ENCODE measurements at places on chromosomes 6 and 20.

DNA sequence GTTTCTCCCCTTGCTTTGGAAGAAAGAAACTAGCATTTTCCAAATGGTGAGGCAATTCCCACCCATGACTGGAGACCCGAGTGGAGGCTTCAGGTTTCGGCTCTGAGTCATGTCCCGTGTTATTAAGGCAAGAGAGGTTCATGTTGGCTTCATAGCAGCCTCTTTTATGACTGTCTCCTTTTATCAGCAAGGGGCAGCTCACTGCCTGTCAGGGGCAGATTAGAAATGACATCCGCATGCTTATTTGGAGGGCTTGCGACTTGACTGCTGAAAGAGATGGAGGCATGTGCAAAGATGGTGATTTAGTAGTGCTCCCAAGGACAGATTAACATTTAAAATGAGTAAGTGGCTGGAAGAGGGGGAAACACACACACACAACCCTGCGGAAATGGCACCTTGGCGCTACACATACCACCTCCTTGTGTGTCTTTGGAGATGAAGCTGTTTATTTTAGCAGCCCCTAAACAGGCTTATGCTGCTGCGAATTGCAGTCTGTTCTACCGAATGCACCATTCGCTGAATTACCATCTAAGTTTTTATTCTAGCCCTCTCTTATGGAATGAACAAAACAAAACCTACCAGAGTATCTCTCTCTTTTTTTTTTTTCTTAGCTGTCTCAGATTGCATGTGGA lies 52.1 kb upstream of the VSTM2L start:
- DNase-seq, result no peak

- no peak for DNase-seq
Observed at GRCh38 chr6:34570066-34570833, 14.1 kb upstream of the SPDEF start.

DNA sequence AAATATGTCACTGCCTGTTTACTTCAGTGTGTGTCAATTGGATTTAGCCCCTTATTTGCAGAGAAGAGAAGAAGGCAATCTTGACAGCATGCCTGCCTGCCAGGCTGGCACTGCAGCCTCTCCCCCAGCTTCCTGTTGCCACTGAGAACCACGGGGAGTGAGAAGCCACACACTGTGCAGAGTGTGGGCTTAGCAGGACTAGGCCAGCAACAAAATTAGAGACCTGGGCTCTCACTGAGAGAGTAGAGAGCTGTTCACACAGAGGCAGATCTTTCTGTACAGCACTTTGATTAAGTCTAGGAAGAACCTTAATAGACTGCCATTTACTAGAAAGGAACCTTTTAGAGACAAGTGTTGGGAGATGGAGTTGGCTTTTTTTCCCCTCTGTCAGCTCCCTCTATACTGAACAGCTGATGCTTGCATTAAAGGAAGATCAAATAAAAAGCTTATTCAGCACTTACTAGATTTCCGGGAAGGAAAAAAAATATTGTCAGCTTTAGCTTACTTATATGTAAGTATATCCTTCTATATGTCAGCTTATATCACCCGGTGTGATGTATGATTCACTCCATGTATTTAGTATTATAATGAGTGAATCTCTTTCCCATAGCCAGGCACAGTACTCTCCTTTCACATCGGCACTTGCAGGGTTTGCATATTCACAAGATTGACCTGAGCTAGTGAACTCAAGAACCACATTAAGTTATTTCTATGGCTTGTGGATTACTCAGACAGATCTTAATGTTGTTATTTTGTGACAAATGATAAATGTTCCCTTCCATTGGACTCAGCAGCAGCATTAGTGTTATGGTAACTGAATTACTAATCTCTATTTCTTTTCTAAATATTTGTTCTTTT lies 851.0 kb upstream of the EPHA7 start:
- no peak for DNase-seq

DNA sequence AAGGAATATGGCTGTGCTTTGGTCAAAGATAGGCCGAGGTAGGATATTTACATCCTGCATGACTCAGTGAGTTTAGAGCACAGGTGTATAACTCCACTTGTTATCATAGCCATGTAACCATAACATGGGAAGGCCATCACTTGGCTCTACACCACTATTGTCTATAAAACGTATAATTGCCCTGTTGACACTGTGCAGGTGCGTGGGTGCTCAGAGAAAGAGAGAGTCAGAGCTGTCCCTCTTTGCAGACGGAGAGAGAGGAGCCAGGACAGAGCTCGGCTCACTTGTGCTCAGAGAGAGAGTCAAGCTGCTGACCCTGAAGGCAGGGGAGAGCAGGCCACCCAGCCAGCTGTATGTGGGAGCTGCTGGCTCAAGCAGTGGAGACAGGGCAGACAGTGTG lies 46.0 kb downstream of the OR2B6 start:
- no peak for DNase-seq

GRCh38 chr6:71049198-71049770 lies 92.4 kb upstream of the B3GAT2 start:
- no peak for DNase-seq

GRCh38 chr6:107032051-107032450 lies 4.1 kb downstream of the MTRES1 start:
- DNase-seq, result no peak

DNA sequence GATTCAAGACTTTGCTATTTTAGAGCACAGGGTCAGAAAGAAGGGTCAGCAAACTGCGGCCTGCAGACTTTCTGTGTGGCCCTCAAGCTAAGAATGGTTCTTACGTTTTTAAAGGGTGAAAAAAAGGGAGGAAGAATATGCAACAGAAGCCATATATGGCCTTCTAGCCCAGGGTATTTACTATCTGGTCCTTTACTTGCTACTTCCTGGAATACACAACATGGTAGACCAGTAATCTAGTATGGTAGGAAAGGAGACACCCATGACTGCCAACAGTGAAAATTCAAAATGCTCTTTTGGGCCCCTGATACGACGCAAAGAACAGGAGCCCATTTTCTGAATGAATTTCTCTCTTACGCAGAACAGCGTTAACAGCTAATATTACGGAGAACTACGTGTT lies 60.4 kb upstream of the EMILIN3 start:
- no peak for DNase-seq
